ENCODE measurements at places on chromosomes 3 and 15.
A peak's percentile ranks its signal among the peaks of the same experiment; 100 is the strongest.

DNA sequence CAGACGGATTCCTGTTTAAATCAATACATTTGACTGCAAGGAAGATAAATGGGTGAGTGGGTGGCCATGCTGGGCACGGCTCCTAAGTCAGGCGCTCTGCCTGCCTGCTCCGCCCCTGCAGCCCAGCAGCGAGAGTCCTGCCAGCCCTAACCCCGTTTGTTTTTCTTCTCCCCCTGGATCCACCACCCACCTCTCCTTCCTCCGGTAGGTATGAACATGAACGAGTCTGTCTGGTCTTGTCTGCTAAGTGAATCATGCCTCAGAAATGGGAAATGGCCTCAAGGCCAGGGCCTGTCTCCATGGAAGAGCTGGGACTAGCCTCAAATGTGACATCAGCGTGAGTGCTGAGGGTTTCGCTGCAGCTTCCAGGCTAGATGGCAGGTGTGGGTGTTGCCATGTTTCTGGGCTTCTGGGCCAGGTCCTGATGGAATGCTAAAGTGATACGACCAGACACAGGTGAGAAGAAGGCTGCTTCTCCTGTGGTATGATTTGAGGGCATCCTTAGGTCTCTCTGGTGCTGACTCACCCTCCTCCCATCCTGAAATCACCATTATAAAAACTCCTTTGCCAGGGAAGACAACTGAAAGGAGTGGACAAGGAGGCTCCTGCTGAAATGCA, 5.6 kb upstream of the FEM1B start:
- H3K4me1 ChIP-seq: peaks cover 9% of the 10 kb centered on the region
- DNase-seq: peak; percentile 42
- no peaks in the 10 kb centered on the region for H3K36me3 ChIP-seq
- H3K27me3 ChIP-seq: no peaks in the 10 kb centered on the region
- no peak overlapping the region for H3K4me3 ChIP-seq

- H3K27ac ChIP-seq: no peak overlapping the region
- no peak overlapping the region for H3K4me3 ChIP-seq
- no peaks in the 10 kb centered on the region for H3K36me3 ChIP-seq
- no peaks in the 10 kb centered on the region for H3K27me3 ChIP-seq
- H3K4me1 ChIP-seq: no peaks in the 10 kb centered on the region
- DNase-seq: no peak
These were observed 66.0 kb downstream of the KBTBD8 start for GRCh38 chr3:67064105-67064504.

GRCh38 chr3:116367761-116368395, 77.4 kb downstream of the LSAMP start:
- no peak overlapping the region for H3K27ac ChIP-seq
- H3K36me3 ChIP-seq: no peaks in the 10 kb centered on the region
- DNase-seq: no peak
- no peak overlapping the region for H3K4me3 ChIP-seq

GRCh38 chr15:64521201-64521600, 60.8 kb downstream of the ZNF609 start:
- H3K4me1 ChIP-seq: peaks cover 46% of the 10 kb centered on the region
- H3K36me3 ChIP-seq: no peaks in the 10 kb centered on the region
- no peak overlapping the region for H3K4me3 ChIP-seq
- H3K27me3 ChIP-seq: no peaks in the 10 kb centered on the region
- peak overlapping the region; percentile 62 for H3K27ac ChIP-seq

DNA sequence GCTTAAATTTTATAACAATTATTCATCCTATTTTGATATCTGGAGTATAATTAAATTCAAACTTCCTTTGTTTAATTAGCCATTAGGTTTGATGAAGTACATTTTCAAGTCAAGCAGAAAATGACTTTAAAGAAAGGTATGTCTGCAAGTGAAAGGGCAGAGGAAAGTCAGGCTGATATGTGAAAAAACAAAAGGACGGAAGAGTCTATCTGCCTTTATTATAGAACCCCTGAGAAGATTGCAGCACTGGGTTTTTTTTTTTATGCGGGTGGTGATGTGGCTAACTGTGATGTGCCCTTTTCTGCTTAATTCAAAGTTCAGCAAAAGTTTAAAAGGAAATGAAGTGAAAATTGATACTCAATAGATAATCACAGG, 83.2 kb downstream of the COL8A1 start:
- no peaks in the 10 kb centered on the region for H3K4me1 ChIP-seq
- H3K27me3 ChIP-seq: no peaks in the 10 kb centered on the region
- H3K27ac ChIP-seq: no peak overlapping the region
- no peak overlapping the region for H3K4me3 ChIP-seq
- H3K36me3 ChIP-seq: no peaks in the 10 kb centered on the region
- no peak for DNase-seq

GRCh38 chr15:67307156-67307555, 52.6 kb downstream of the IQCH start:
- H3K36me3 ChIP-seq: no peaks in the 10 kb centered on the region
- no peak overlapping the region for H3K4me3 ChIP-seq
- no peak for DNase-seq
- H3K4me1 ChIP-seq: no peaks in the 10 kb centered on the region
- no peaks in the 10 kb centered on the region for H3K27me3 ChIP-seq

GRCh38 chr3:52714335-52715302, 8.7 kb downstream of the SPCS1 start:
- no peak overlapping the region for H3K27ac ChIP-seq
- H3K4me1 ChIP-seq: no peaks in the 10 kb centered on the region
- H3K36me3 ChIP-seq: no peaks in the 10 kb centered on the region

- no peaks in the 10 kb centered on the region for H3K4me1 ChIP-seq
- H3K36me3 ChIP-seq: no peaks in the 10 kb centered on the region
- no peaks in the 10 kb centered on the region for H3K27me3 ChIP-seq
- no peak overlapping the region for H3K4me3 ChIP-seq
- no peak for DNase-seq
These were observed 108.3 kb upstream of the UBE2E1 start for GRCh38 chr3:23697416-23697815.

GRCh38 chr15:39472621-39473297, 108.1 kb upstream of the THBS1 start:
- peak; percentile 93 for DNase-seq
- H3K36me3 ChIP-seq: no peaks in the 10 kb centered on the region
- H3K27ac ChIP-seq: peak overlapping the region; percentile 81
- H3K4me3 ChIP-seq: no peak overlapping the region

DNA sequence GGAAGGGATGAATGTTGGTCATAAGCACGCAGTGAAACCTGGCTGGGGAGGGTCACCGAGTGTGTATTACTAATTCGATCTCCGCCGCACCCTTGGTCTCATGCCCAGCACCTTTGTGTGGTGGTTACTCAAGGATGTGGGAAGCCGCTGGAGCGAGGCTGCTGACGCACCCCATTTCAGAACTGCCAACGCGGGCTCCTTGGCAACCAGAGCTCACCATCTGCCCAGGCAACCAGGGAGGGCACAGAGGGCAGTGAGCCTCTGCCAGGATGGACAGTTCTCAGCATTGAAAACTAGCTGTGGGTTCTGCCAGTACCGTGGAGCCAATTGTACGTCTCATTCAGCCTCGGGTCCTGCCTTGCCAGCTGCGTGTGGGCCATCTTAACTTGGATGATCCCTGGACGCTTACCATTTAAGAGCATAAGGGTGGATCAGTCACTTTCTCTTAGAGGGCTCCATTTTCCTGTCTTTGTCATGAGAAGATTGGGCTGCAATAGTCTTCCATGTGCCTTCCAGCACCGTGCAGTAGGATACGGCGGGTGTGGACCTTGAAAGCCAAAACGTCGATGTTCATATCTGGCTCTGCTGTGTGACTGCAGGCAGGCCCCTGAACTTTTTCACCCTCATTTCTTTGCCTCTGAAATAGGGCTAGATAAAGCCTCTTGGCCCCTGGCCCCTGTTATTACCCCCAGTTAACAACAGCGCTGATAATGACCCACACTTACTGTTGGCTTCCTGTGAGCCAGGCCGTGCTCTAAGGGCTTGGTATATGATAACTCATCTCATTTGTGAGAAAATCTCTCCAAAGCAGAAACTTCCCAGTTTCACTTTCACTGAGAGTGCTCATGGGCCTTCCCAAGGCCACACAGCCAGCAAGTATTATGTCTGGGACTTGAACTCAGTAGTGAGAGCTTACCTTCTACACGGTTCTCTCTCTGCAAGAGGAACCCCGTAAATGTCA, 238.8 kb downstream of the OPA1 start:
- H3K4me3 ChIP-seq: no peak overlapping the region
- no peak for DNase-seq
- H3K36me3 ChIP-seq: no peaks in the 10 kb centered on the region
- peak overlapping the region; percentile 30 for H3K27ac ChIP-seq

DNA sequence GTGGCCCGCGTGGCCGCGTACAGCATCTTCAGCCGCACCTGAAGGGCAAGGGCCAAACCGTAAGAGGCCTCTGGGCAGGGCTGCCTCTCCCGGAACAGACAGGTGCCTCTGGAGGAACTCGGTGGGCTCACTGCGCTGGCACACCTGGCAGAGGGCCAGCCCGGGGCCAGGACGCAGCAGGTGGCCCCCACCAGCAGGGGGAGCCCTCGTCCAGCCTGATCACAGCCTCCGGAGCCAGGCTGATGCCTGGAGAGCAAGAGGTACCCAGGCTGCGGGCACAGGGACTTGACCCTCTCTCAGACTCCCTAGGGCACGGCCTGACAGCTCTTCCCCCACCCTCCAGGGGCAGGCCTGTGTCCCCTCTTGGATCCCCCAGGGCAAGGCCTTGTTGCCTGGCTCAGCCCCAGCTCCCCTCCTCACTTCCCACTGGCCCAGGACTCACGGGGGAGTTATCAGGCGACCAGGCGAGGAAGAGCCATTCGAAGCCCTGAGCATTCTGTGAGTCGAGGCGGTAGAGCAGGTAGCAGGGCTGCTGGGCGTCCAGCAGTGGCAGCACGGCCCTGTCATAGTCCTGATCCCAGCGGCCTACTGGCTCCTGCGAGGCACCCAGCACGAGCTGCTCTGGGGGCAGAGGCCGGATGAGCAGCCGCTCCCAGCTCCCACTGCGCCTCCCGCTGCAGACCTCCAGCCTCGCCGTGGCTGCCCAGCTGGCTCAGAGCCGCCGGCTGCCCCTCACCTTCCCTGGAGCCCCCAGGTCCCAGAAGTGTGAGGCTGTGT, 6.2 kb upstream of the TLR9 start:
- peaks cover 7% of the 10 kb centered on the region for H3K36me3 ChIP-seq
- no peak overlapping the region for H3K4me3 ChIP-seq
- H3K4me1 ChIP-seq: peaks cover 6% of the 10 kb centered on the region
- H3K27me3 ChIP-seq: no peaks in the 10 kb centered on the region
- no peak overlapping the region for H3K27ac ChIP-seq

DNA sequence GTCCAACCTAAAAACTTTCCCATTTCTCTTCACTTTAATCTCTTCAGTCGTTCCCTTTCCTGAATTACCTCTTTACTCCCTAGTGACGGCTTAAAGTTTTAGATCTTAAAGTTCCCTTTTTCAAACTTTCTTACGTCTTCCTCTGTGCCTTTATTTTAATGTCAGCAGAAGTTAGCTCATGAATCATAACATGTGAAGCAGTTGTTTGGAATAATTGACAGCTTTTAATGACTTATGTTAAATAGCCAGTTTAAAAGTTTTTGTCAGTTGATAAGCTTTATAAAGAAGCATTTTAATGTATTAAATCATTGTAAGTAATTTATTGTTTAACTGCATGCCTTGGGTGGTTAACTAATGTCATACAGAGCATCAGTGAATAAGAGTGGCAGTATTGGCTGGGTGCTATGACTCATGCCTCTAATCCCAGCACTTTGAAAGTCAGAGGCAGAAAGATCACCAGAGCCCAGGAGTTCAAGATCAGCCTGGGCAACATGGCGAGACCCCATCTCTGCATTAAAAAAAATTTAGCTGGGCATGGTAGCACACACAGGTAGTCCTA, 33.9 kb downstream of the PIK3CA start:
- H3K27ac ChIP-seq: no peak overlapping the region
- DNase-seq: no peak
- no peaks in the 10 kb centered on the region for H3K27me3 ChIP-seq
- H3K4me1 ChIP-seq: peaks cover 53% of the 10 kb centered on the region

DNA sequence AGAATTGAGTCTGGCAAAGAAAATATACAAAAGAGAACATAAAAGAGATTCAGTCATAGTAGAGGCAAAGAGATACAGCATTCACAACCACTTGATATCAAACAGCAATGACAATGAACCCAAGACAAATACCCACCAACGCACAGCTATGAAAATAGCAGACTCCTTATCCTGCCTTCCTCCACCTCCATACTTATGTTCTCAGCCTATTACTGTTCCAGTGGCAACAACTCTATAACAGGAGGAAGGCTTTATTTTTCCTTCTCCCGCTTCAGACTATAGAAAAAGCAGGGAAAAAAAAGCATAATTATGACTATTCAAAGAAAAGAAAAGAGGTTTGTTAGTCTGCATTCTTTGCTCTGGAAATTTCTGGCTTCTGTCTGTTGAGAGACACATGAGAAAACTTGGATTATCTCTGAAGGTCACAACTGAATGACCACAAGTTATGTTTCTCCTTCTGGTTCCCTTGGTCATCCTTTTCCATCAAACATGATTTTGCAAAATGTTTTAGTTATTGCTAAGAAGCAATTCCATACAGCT, 81.2 kb upstream of the PLXND1 start:
- no peak overlapping the region for H3K27ac ChIP-seq
- no peak overlapping the region for H3K4me3 ChIP-seq
- no peaks in the 10 kb centered on the region for H3K36me3 ChIP-seq
- no peaks in the 10 kb centered on the region for H3K27me3 ChIP-seq

- no peak overlapping the region for H3K27ac ChIP-seq
- H3K36me3 ChIP-seq: no peaks in the 10 kb centered on the region
- DNase-seq: no peak
- no peak overlapping the region for H3K4me3 ChIP-seq
These were observed 20.7 kb upstream of the CAV3 start for GRCh38 chr3:8712908-8713255.

DNA sequence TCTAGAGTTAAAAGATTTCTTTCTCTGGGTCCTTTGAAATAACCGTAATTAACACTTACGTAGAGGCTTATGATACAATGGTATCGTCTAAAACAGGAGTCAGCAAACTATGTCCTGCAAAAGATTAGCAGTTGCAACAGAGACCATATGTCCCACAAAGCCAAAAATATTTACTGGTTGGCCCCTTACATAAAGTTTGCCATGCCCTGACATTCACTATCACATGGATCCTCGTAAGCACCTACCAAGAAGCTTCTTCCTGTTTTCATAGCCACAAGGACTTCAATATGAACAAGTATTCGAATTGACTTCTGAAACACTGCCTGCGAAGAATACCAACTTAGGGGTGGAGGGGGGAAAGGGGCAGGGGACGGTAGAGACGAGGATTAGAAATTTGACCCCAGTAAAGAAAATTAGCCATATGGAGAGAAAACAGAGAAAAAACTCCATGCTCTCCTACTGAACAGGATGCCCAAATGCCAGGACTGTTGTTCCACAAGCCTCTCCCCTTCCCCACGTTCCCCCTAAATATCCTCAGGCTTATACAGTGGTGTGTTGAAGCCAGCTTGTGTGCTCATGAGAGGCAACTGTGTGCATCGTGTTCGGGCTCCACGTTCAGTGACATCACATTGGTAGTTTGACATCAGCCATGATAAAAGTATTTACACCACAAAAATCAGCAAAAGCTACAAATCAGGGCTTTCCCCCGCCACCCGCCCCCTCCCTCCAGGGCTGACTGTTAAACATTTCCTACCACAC, 144.1 kb upstream of the HES1 start:
- H3K36me3 ChIP-seq: no peaks in the 10 kb centered on the region
- H3K4me3 ChIP-seq: no peak overlapping the region
- no peak overlapping the region for H3K27ac ChIP-seq
- H3K27me3 ChIP-seq: no peaks in the 10 kb centered on the region

All from body of pancreas (tissue), 4 donors.